ENCODE measurements at places on chromosomes 13 and 19.

DNA sequence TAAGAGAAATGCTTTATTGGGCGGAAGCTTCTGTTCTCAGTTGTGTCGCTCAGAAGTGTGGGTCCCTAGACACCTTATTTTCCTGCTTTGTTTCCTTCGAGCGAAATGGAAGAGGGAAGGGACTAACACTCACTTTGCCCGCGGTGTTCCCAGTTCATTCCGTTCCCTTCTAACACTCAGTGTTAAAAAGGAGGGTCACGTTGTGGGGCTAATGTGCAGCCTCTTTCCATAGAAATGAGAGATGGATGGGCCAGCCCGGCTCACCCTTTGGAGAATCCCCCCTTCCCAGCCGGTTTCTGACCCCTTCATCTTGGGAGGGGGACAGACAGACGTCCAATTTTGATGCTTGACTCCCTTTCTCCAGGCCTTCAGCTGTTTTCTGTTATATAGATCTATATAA lies 2.3 kb downstream of the ATP11A start:
- DNase-seq, result no peak

GRCh38 chr13:113647351-113648215 lies 10.4 kb downstream of the ATP4B start:
- no peak for DNase-seq

DNA sequence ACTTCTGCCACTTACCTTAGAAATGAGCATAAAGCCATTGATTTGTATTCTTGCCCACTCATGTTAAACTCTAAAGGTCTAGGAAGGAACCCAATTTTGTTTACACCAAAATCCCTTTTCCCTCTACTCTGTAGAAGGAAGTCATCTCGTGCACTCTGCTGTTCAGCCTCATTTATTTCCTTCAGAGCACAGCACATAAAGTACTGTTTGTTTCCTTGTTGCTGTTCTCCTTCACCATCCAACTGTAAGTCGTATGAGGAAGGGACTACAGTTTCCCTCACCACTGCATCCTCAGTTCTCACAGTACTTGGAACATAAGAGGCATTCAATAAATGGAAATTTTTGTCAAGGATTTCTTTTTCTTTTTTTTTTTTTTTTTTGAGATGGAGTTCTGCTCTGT lies 24.6 kb downstream of the CDADC1 start:
- DNase-seq, result no peak

DNA sequence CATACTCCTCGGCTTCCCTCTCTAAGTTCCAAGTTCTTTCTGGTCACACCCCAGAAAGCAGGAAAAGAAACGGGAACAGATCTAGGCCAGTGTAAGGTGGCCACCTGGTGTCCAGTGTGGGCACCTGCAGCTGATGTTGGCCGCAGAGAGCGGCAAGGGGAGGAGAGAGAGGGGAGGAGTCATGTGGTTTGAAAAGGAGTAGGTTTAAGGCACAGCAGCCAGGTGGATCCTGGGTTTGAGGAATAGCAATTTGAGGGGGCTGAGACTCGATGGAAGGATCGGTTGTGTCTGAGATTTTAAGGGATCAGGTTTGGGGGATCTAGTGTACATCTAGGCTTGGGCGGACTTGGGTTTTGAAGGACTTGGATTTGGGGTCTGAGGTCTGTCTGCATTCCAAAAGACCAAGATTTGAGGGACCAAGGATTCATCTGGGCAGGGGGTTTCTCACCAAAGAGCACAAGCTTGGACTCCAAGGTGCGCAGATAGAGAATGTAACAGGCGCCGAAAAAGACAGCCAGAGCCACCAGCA lies 1.2 kb downstream of the RABAC1 start:
- DNase-seq, result peak; percentile 57

- DNase-seq, result no peak
Observed at GRCh38 chr19:27774337-27774736, 1438.6 kb downstream of the UQCRFS1 start.

- DNase-seq, result no peak
Observed at GRCh38 chr13:99507551-99507950, 6.3 kb downstream of the TM9SF2 start.

DNA sequence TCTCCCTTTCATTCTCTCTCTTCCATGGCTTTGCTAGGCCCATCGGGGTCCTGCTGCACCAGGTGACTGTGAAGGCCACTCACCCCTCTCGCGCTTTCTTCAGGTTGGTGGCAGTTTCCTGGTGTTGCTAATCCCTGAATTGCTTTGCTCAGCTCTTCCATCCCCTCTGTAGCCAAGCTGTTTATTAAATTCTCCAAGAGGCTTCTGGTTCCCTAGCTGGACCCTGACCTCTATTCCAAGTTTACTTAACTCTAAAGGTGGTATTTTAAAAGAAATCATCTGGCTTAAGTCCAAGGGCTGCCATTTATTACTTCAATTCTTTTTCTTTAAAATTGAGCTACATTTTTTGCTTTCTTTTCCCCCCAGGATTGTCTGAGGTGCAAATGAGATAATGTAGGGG lies 32.7 kb upstream of the MICU2 start:
- DNase-seq, result no peak

- no peak for DNase-seq
Observed at GRCh38 chr19:43578787-43579186, 3.2 kb downstream of the PINLYP start.

DNA sequence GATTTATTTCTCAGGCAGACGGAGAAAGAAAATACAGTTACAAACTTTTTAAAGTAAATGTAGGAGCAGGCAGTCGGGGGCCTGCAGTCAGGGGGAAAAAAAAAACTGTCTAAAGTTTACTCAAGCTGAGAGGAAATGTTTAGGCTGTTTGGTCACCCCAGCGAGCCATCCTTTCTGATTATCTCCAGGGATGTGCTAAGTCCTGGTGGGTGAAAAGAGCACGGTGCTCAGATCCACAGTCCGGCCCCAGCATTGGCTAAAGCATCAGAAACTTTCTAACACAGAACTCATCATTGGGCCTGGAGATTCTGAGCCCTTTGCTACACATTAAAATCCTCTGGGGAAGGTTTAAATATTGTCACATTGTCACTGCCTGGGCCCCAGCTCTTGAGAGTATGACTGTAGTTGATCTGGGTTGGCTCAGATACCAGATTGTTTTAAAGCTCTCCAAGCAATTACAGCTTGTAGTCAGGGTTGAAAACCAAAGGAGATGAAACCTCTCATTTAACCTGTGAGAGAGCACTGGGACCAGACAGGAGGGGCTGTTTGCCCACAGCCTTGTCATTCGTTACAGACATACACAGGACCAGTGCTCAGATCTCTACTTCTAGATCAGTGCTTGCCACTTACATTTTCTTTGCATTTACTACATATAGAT lies 131.1 kb upstream of the HTR2A start:
- DNase-seq, result no peak

- no peak for DNase-seq
Observed at GRCh38 chr19:54431255-54431838, 16.1 kb downstream of the TTYH1 start.

GRCh38 chr19:31270897-31271296 lies 78.3 kb downstream of the TSHZ3 start:
- no peak for DNase-seq

DNA sequence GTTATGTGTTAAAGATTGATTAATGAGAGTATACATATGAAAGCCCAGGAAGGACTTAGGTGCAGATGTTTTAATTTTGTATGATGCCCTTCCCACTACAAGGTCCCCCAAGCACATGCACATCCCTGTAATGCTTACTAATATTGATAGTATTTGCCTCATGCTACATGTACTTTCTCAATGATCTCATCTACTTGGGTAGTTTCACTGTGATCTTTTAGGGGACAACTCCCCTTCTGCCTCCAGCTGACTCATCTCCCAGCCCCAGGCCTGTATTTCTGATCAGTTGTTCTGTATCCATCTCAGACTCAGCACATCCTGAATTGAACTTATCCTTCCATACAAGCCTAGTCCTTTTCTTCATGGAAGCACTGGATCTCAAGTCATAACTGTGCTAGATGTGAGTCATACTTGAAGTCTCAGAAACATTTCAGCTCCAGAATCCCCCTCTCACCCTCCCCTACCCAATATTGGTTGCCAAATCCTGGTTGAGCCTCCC lies 49.4 kb upstream of the INTS6 start:
- no peak for DNase-seq

GRCh38 chr13:32588736-32589135 lies 2.5 kb downstream of the PDS5B start:
- DNase-seq, result no peak

- DNase-seq, result no peak
Observed at GRCh38 chr13:91539286-91540157, 141.1 kb downstream of the GPC5 start.

DNA sequence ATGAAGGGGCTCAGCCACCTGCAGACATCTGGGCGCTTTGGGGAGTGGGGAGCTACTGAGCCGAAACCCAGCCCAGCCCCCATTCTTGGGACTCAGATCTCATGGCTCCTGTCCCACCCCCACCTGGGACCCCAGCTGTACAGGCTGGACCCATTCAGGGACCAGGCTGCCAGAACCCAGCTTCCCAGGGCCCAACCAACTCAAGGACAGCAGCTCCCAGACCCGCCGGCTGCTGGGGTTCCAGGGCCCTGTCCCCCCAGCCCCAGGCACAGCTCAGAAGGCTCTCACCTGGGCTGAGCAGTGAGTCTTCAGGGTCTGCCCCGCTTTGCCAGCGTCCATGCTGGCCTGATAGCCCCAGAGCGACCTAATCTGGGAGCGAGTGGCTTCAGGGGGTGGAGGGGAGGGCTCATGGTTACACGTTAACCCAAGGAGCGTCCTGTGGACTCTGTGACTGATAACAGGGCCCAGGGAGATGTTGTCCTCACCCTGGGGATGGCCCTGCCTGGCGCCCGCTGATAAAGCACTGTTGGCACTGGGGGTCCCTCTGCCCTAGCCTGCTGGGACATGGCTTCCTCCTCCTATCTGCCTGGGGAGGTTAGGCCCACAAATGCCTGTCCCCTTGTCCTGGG lies at the start of gene TMEM86B:
TSS of gene TMEM86B (minus strand) at position 361 of the 629 bp plus-strand sequence. CDS start at position 339, 22 bp downstream.
- DNase-seq, result no peak

DNA sequence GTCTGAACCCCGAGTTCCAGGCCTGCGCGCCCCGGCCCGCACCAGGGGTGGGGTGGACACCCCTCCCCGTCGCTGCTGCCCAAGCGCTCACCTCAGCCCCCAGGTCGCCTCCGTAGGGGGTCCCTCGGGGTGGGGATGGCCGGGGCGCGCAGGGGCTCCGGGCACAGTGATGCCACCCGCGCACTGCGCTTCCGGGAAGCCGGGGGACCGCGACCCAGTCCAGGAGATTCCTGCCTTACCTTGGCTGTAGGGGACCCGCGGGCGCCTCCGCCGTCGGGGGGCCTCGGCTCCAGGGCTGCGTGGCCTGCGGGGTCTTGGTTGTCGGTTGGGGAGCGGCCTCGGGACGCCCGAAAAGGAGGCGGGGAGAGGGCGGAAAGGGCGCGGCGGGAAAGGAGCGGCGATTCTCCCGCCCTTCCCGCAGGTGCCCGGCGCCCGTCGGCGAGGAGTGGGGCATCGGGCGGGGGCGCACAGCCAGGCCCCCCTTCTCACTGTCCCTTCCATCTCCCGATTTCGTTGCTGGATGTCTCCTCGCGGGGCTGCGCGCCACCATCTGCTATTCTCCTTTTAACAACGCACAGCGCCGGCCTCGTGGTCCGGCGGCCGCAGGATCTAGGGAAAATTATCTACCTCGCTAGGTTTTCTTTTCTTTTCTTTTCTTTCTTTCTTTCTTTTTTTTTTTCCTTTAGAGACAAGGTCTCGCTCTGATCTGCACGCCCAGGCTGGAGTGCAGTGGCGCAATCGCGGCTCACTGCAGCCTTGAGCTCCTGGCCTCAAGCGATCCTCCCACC lies at the start of gene KEAP1:
TSS of gene KEAP1 (minus strand) at position 355 of the 788 bp plus-strand sequence. CDS start 3,323 bp downstream, outside the sequence.
- no peak for DNase-seq

GRCh38 chr13:94864474-94864873 lies 152.1 kb upstream of the SOX21 start:
- DNase-seq, result no peak

Measured in smooth muscle cell of the brain vasculature (primary cell).